ENCODE measurements at places on chromosomes 13 and 19.

DNA sequence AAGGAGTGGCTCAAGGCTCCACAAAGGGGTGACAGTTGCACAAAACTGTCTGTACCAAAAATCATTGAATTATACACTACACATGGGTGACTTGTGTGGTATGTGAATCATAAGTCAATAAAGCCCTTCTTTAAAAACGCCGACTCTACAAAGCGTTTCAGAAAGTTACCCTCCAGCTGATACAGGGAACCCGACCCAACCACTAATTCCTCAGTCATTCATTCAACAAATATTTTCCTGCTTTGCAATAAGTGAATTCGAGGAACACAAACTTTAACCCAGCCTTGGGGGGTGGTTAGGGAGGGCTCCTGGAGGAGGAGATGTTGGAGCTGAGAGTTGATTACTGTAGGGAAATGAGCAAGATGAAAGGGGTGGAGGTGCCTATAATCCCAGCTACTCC lies 32.0 kb downstream of the LTBP4 start:
- no peak for DNase-seq

- DNase-seq, result peak; percentile 97
These were observed at the start of gene ZNF471 for GRCh38 chr19:56507446-56508289. Gene ZNF471 (plus strand): TSS chr19:56507855. CDS start chr19:56511572, 3,717 bp downstream.

DNA sequence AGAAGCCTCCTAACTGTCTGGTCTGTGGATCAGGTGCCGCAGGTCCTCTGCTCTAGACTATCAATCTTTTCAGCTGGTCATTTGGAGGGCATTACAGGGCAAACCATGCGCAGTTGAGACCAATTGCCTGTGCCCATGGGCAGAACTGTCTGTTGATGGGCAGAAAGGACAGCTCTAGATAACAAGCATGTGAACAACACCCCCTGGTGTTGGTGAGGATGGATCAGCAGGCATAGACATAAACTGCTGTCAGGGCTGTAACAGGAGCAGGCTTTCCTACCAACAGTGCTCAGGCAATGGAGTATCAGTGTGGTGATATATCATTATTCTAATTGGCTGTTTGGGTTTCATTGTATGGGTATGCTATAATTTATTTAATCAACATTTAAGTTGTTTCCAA lies 104.7 kb upstream of the KL start:
- peak; percentile 48 for DNase-seq

DNA sequence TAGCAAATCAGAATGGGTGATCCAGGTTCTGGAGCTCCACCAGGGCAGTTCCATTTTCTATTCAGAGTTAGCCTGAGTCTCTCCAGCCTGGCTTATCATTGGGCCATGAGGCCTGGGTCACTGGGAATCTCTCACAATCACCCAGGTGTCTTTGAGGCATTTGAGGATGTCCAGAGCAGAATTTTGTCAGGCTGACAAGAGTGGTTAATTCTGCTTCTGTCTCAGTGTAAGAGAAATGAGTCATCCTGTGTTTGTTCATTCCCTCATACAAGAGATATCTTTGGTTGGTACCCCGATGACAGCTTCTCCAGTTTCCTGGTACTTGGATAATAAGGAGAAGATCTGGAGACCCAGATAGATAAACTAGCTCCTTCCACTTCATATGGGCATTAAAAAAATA lies 10.4 kb downstream of the ZNF93 start:
- DNase-seq, result no peak

- no peak for DNase-seq
These were observed 1.3 kb upstream of the ZNF30 start for GRCh38 chr19:34925278-34925855.

GRCh38 chr13:106774621-106775020 lies 206.7 kb upstream of the ARGLU1 start:
- DNase-seq, result no peak

- no peak for DNase-seq
These were observed 6.7 kb downstream of the ERCC5 start for GRCh38 chr13:102852556-102852955.

GRCh38 chr19:40521276-40521675 lies 54.5 kb downstream of the SPTBN4 start:
- no peak for DNase-seq

GRCh38 chr19:35757231-35757748 lies 461 bp upstream of the HSPB6 start:
- DNase-seq, result peak; percentile 89

Measured in NCI-H1092 treated with DMSO at 0.1 percent for 48 hours (cell line).